ENCODE measurements at places on chromosomes 2 and 18. TPM values are rescaled to one million over a fixed set of nuclear protein-coding genes. Genes with fewer than 3 reads are reported as not detected.

The CRYGC gene
- total RNA-seq, result not detected

The DSC3 gene
- not detected for total RNA-seq

The C2orf81 gene
- 10.5 TPM for total RNA-seq

The IL1B gene
- 1.1 TPM for total RNA-seq

The CCDC148 gene
- not detected for total RNA-seq

The DNER gene
- not detected for total RNA-seq

The PLCL1 gene
- total RNA-seq, result 1.8 TPM

The LYPD6B gene
- total RNA-seq, result not detected

The LYG1 gene
- 2.2 TPM for total RNA-seq

The VWA3B gene
- total RNA-seq, result not detected

The ACADL gene
- total RNA-seq, result not detected

The TIGD1 gene
- 23.4 TPM for total RNA-seq

The ITGB6 gene
- not detected for total RNA-seq

The CYP27C1 gene
- not detected for total RNA-seq

The C18orf54 gene
- 0.77 TPM for total RNA-seq

The KRTCAP3 gene
- total RNA-seq, result 4.3 TPM

The MYO5B gene
- not detected for total RNA-seq

The ITSN2 gene
- 79.2 TPM for total RNA-seq

The KCNJ3 gene
- not detected for total RNA-seq

The MATN3 gene
- not detected for total RNA-seq

The COL4A4 gene
- not detected for total RNA-seq

The NRBP1 gene
- total RNA-seq, result 121 TPM

The SP9 gene
- not detected for total RNA-seq

The SPC25 gene
- total RNA-seq, result 0.27 TPM

The SATB2 gene
- total RNA-seq, result 0.32 TPM

All from naive thymus-derived CD4-positive, alpha-beta T cell (primary cell).